Left ventricle myocardium superior (tissue), 1 donor: ENCODE measurements at places on chromosomes 3 and 15.

DNA sequence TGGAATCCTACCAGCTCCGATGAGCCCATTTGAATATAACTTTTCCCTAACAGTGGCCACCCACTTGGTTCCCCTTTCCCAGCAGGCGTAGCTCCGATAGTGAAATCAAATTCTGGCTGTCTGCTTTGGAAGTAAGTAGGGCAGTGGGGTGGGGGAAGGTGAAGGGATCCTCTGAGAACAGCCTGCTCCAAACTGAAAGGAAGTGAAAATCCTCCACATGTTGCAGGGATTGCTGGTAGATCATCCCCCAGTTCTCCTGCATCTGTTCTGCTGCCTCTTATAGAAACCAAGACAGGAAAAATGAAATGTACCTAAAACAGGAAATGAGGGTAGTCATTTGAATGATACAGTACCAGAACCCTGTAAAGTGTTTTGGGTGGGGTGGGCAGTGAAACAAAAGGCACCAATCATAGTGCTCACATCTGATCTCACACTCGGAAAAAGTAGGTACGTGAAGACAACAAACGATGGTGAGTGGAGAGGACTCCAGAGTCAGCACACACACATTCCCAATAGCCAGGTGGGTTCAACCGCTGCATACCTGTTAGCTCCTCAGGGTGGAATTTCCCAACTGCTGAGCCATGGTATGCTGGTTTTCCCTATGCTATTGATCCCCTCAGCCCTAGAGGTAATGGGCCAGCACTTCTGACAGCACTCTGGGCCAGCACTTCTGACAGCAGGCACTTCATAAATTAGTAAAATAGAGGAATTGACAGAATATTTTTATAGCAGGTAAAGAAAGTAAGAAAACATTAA lies 304.9 kb upstream of the ADAMTS9 start:
- DNase-seq: no peak

- DNase-seq: peak; percentile 62
These were observed 764 bp downstream of the UACA start for GRCh38 chr15:70762469-70763119.

DNA sequence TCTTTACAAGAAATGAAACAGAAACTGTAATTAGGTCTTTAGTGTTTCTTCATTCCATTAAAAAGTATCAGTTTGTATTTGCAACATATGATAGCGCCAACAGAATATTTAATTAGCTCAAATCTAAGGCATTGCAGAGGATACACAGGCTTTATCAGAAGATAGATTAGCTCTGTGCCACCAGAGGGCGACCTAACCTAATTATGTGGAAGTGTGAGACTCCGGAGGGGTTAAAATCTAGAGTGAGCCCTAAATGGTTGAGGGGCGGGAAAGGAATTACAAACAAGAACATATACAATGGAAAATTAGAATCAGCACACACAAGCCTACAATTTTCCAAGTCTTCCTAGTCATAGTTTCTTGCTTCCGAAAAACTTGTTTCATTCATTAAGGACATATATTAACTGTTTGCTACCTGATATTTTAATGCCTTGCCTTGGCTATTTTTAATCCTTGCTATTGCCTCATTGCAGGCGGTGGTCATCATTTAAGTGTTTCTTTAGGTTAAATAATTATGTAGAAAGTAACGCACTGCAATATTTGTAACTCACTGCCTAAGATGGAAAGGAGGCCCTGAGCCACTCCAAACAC lies 18.0 kb upstream of the RYR3 start:
- DNase-seq: peak; percentile 42

DNA sequence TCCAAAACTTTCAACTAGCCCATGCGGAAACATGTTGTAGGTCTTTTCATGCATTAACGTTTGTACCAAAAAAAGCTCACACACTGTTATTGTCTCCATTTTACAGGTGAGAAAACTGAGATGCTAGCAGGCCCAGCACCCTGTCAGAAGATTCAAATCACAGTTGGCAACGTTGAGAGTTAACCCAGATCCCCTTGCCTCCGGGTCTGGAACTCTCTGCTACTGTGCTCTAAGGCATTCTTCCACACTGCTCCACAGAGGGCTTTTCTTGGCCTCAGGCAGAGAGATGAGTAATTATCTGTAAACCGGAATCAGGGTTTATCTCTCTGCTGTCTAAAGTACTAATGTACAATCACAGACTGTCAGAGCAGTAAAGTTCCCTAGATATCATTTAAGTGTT lies 186.0 kb upstream of the LPP start:
- no peak for DNase-seq

DNA sequence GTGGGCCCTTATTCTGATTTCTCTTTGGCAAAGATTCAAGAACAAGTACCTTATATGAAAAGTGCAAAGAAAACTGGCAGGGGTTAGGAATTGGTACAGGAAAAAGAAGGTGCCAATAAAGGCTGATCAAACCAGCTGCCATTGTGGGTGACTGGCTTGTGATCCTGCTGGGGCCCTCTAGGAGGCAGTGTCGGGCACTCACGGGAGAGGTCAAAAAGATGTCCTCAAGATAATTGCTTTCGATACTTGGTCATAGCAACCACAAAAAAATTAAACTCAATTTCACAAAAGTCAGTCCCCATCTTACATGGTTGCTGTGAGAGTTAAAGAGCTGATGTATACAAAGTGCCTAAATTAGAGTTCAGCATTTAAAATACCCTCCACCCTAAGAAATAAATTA lies 31.0 kb upstream of the CAV3 start:
- DNase-seq: no peak

DNA sequence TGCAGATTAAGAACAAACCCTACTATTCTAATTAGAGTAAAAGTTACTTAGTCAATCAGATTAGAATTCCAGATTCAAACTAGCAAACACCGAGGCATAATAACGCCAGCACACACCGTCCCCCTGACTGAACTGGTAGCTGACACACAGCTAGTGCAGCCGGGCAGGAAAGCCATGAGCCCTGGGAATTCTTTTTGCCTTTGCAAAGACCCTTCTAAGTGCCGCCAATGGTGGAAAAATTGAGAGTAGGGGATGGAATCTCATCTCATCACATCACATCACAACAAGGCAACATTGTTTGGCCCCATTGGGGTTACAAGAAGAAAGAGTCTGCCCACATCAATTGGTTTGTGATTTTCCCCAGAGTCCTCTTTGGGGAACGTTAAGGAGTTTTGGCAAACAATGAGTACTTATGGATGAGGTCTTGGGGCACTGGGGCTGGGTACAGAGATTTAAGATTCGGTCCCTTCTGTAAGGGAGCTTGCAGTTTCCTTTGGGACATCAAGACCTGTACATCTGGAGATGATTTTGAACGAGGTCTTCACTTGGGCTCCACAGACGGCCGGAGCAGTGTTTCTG lies 120.4 kb upstream of the MEF2A start:
- DNase-seq: no peak

DNA sequence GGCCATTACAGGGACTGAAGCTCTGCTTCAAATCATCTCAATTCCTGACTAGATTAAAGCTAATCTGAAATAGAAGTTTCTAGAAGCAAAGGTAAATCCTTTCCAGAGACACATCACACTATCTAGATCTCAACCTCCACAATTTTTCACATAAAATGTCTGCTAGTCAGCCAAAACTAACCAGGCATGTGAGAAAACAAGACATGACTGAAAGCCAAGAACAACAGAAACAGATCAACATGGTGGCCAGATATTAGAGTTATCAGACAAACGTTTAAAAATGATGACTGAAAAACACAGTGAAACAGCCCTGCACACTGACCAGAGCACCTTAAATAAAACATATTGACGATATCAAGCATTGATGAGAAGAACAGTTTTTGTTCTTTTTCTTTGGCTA lies 59.1 kb downstream of the SUMF1 start:
- no peak for DNase-seq
